ENCODE measurements at places on chromosomes 2 and 18.

DNA sequence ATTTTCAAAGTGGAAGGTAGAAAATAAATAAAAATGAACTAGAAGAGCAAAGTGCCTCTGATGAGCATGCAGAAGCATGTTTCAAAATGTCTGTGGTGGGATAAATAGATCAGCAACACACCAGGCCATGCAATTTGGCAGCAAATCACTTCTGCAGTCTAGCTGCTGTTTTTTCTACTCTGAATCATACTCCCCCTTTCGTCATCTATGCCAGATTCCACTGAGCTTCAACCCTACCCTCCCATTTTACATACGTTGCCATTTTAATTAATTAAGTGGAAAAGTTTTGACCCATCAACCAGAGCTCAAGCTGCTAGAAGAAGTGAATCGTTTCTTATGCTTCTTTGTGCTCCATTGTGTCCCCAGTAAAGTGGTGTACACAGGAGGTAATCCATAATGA is 79.3 kb downstream of the NRXN1 start:
- no peak for DNase-seq

DNA sequence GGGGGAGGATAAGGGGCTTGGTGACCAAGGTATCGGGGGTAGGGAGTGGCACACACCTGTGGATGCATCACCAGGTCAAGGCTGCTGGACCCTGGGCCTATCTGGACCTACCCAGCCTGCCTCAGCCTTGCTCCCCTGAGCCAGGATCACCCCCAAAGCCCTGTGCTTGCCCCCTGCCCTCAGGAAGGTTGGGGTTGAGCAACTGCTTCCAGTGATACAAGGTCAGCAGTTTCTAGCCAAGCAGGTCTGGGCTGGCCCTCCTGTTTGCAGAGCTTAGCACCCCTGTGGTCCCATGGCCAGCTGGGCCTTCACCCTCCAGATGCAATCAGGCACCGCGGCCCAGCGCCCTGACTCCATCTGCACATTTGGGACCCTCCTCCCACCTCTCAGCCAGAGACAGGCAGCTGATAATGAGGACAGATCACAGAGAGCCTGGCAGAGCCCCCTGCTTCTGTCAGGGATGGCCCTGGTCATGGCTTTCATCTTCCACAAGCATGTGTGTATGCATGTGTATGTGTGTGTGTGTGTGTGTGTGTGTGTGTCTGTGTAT is 154.6 kb downstream of the TFCP2L1 start:
- no peak for DNase-seq

DNA sequence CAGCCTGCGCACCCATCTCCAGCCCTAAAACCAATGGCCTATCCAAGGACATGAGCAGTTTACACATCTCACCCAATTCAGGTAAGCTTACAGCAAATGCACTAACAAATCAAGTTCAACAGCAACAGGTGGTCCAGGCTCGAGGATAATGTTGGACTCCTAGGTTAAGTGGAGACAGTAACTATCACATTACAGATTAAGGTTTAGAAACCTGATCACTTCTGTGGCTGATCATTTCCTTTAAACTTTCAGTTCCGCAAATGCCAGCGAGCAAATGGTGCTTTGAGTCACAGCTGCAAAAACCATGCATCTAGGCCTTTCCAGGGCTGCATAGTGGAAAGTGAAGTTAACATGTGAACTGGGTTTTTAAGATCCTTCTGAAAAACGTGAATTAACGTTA is 259.4 kb downstream of the GBX2 start:
- DNase-seq = no peak

DNA sequence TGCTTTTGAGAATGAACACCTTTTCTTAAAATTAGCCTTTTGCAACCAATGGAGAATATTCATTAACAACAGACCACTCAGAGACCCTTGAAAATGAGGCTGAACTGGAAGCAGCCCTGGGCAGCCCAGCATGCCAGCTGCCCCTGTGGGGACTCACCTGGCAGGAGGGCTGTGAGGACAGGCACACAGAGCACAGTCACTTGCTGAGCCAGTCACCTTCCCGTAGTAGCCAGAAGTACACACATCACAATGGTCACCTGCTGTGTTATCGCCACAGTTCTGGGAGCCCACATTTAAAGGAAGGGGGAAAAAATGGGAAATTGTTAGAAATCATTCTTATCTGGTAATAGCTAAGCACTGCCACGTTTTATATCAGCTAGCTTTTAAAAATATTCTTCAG is 115.5 kb downstream of the LAMA1 start:
- no peak for DNase-seq

DNA sequence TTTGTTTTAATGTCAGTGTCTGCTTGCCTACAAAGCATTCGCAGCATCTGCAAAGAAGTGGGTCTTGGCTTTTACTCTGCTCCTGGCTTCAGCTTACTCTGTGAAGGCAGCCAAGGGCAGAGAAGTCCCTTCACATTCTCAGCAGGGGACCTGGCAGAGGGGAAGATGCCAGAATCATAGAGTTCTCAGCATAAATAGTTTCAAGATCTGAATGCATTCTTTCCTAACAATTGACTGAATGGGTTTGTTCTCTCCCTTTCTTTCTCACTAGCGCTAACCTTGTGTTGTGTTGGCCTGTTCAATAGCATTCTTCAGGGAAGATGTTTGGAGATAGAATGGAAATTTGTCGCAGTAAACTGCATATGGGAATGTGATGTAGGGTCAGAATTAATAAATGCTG is 106.9 kb downstream of the FARSB start:
- no peak for DNase-seq

DNA sequence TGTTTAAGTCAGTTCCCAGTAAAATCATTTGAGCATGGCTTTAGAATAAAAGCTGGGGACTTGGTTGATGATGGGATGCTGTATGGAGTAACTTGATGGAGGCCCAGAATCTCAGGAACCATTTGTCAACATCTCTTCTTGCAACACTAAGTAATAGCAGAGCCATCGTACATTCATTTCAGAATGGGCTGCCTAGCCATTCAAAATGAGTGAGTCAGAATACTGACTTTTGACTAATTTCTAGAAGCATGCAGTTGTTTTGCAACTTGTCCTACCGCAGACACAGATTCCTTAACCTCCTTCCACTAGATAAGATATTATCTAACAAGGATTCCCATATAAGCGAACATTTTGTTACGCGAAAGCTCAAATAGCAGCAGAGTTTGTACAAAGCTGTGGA is 229.5 kb downstream of the CNTNAP5 start:
- DNase-seq = no peak

- no peak for DNase-seq
Measured at GRCh38 chr2:84861539-84861938, 19.3 kb downstream of the TRABD2A start.

GRCh38 chr2:147451902-147452515 is 392.8 kb upstream of the ACVR2A start:
- no peak for DNase-seq

DNA sequence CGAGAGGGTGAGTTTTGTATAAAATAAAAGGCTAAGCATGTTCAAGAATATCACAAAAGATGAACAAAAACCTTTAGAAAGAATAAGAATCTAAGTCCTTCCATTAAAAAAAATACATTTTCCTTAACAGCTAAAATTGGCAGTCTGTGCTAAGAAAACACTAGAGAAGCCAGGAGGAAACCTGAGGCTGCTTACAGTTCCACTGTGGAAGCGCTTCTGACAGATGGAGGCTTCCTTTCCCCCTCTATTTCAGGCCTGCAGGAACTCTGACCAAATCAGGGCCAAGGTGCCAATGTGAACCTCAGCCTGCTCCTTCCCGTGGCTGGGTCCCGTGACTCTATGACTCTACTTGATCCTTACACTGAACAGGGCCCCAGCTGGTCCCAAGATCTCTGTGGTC is 108.1 kb upstream of the ARHGAP28 start:
- no peak for DNase-seq

DNA sequence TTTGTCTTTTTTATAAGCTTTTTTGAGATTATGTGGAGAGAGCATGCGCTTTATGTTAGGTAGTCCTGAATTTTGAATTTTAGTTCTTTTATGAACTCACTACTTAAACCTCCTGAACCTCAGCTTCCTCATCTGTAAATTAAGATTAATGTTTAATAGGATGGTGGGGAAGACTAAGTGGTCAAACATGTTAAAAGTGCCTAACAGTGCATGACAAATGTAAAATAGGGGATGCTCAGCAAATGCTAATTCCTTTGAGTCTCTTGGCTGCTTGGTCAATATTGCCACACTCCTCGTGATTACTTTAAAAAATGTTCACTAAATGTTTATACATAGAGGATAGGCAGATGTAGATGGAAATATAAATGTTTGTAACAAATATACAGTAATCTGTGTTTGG is 6.8 kb downstream of the BIRC6 start:
- no peak for DNase-seq

- DNase-seq = no peak
Measured at GRCh38 chr2:217837530-217837929, 165.3 kb downstream of the TNS1 start.

- DNase-seq = no peak
Measured at GRCh38 chr18:25228410-25228809, 123.6 kb downstream of the ZNF521 start.

GRCh38 chr2:9554921-9555296 is 721 bp downstream of the ADAM17 start:
- DNase-seq = no peak

GRCh38 chr2:135936524-135936923 is 48.9 kb downstream of the DARS1 start:
- no peak for DNase-seq

- no peak for DNase-seq
Measured at GRCh38 chr2:182015334-182016109, 29.9 kb downstream of the PPP1R1C start.

DNA sequence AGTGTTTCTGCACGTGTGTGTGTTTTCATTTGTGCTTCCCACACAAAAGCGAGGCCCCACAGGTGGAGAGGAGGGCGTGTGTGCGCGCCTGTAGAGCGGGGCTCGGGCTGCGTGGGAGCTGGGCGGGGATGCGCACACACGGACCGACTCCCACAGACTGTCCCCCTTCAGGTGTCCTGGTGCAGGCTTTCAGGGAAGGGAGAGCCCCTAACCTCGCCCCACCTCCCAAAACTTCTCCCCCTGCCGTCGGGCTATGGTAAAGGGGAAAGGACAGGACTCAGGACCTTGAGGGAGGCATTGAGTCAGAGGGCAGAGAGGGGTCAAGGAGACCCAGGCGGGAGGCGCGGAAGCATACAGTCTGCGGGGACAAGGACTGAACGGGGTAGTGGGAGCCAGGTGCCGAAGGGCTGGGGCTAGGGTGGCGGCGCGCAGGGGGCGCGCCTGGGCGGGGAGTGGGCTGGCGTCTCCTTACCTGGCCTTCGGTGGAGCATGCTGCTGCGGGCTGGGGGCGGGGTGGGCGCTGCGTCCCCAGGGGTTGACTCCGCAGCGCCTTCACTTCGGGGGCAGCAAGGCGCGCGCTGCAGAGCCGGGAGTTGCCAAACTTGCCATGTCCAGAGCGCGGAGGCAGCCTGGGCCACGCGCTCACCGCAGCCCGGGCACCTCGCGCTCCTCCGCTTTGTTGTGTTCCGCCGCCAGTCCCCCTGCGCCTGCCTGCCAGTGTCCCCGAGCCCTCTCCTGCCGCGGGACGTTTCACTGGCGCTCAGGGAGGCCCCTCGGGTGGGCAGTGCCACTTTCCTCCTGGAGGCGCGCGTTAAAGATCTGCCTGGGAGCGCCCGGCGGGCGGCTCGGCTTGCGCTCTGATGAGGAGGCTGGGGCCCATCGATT is 302.0 kb downstream of the NCKAP5 start:
- no peak for DNase-seq

- no peak for DNase-seq
Measured at GRCh38 chr18:76386886-76387285, 108.2 kb downstream of the ZNF516 start.

DNA sequence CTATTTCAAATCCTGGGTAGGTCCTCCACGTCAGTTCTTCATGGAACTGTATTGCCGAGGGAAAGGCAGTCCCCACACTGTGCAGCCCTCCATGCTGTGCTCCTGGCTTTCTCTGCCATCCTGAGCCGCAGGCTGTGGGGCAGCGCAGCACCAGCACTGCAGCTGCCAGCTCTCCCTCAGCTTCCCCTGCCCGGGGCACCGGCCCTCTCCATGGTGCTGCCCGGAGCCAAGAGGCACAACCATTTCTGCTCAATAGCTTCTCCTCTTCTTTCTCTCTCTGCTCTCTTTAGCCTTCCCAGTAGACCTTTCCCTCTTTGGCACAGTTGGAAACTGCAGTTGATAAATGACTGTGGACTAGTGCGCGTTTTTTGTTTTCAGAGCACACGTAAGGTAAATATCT is 12.1 kb downstream of the ANKRD23 start:
- no peak for DNase-seq

DNA sequence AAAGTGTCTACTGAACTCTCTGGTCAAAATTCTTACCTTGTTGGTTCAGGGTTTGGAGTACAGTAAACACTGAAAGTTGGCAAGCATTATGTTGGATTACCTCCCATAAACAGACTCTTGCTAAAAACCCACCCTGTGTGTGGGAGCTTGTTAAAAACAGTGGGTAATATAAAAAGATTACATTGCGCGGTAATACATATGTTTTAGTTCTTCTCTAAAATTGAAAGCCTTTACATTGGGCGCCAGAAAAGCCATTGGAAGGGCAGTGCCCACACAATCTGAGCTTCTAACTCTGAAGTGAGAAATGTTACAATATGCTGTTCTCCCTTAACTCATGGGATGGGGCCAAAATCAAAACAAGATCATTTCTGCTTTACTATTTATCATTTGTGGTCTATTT is 510.7 kb downstream of the CNTNAP5 start:
- DNase-seq = no peak

DNA sequence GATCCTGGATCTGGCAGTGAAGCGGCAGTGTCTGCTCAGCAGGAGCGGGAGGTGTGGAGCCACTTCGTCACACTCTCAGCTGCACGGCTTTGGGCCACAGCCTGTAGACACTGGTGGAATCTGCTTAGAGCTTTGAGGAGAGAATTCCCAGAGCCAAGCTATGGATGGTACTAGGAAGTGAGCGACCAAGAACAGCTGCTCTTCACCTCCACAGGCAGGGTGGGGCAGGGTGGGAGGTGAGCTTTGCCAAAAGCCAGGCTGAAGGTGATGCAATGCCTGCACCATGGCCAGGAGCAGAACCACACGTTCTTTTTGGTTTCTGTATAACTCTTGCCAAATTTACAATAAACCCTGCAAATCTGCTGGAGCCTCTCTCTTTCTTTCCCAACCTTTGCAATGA is 226.1 kb downstream of the ANKRD30B start:
- DNase-seq = no peak

- no peak for DNase-seq
Measured at GRCh38 chr2:84940831-84941412, 30.0 kb upstream of the KCMF1 start.

- no peak for DNase-seq
Measured at GRCh38 chr18:61955644-61956043, 62.8 kb upstream of the RNF152 start.

DNA sequence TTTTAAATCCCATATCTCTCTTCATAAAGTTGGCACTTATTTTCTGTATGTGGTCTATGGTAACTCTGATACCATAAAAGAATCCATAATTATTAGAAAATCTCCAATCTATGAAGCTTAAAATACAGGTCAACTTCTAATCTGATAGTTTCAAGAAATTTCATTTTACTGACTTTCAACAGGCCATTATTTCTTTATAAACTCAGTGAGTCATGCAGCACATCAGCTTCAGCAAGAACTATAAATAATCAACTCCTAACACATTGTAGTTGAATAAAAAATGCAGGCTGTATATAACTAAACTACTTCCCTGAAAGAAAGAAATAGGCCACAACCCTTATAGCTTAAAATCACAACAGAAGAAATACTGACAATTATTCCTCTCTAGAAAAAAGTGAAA is 204.3 kb upstream of the CCDC150 start:
- DNase-seq = no peak

Measured in NCI-H1436 treated with DMSO at 0.1 percent for 48 hours (cell line).